ENCODE measurements at places on chromosomes 3 and 15.

DNA sequence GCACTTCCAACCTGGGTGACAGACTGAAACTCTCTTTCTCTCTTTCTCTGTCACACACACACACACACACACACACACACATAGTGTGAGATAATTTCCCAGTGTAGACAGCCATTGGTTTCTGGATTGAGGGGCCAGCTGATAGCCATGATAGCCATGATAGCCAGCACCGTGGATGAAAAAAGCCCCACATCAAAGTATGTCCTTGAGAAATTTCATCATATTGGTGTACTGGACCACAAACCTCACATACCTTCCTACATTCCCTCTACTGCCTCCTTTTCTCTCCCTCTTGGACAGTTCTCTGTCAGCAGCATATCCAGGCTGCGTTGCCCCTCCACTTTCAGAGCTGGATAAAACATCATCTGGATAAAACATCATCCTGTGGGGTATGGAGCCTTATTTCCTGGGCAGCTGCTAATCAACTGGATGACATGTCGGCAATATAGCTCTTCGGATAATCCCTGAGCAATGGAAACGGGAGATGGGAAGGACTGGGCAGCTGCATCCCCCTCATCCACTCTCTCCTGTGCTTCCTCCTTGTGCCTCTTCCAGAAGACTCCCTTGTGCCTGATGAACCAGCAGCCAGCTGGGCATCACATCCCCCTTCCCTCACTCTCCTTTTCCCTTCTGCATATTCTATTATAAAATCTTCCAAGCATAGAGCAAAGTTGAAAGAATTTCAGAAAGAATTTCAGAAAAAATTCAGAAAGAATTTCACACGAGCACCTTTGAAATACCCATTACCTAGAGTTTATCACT is 39.3 kb downstream of the GRK7 start:
- DNase-seq = no peak

GRCh38 chr15:48170981-48171380 is 7.1 kb downstream of the MYEF2 start:
- DNase-seq = no peak

DNA sequence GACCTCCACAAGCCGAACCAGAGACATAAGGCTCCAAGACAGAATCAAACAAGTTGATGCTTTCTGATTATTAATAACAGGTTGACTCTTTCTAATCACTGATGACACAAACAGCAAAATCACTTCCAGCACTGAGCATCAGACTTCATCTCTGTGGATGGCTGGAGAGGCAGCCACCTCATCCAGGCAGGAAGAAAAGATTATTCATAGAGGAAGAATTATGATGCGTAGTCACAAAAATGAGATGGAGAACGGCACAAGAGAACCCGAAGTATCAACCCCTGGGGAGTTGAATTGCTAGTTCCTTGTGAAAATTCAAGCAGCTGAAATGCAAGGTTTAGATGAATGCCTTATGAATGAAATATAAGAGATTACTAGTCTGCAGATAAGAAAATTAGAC is 49.9 kb upstream of the LMCD1 start:
- DNase-seq = no peak

GRCh38 chr3:177340243-177340830 is 143.1 kb upstream of the TBL1XR1 start:
- DNase-seq = no peak

GRCh38 chr15:81882504-81882903 is 163.3 kb downstream of the MEX3B start:
- DNase-seq = no peak

GRCh38 chr15:90582553-90582952 is 52.8 kb downstream of the CRTC3 start:
- DNase-seq = no peak

- DNase-seq = no peak
Measured at GRCh38 chr15:62737551-62737950, 305.0 kb upstream of the TPM1 start.

DNA sequence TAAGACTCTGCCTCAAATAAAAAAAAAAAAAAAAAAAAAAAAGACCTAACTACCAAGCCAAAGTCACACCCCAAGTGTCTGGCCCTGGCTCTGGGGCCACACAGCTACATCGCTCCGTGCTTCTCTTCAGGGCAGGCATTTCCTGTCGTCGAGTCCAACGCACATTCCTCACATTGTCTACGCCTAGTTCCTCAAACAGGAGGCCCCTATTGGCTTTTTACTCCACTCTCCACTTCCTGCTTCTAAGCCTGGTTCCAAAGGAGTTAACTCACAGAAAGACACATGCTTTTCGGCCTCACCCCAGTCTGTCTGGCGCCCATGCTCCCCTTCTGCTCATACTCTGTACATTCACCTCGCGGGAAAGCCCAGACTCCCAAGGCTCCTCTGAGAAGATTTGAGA is 28.8 kb downstream of the KNG1 start:
- no peak for DNase-seq

DNA sequence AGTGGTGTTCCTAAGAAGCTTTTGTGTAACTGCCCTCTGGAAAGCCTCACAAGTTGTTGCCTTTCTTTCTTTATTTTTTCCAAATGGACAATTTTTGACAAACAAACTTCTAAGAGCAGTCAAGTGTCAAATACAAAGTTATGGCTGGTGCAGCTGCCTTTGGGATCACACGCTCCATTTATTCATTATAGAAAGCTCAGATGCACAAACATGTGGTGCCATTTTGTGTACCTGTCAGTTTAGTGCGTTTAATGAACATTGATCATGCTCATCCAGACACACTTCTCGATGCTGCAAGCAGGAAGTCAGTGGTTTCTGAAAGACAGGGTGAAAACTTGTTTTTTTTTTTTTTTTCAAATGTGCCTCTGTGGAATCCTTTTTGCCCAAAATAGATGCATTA is 324.5 kb downstream of the CNTN4 start:
- no peak for DNase-seq

DNA sequence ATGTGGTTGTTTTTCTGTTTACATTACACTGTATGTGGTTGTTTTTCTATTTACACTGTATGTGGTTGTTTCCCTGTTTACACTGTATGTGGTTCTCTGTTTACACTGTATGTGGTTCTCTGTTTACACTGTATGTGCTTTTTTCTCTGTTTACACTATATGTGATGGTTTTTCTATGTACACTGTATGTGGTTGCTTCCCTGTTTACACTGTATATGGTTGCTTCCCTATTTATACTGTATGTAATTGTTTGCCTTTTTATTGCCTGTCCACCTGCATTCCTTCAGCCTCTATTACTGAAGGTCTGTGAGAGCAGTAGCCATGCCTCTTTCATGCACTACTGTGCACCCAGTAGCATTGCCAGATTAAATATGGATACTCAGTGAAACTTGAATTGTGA is 94.3 kb downstream of the MITF start:
- no peak for DNase-seq

DNA sequence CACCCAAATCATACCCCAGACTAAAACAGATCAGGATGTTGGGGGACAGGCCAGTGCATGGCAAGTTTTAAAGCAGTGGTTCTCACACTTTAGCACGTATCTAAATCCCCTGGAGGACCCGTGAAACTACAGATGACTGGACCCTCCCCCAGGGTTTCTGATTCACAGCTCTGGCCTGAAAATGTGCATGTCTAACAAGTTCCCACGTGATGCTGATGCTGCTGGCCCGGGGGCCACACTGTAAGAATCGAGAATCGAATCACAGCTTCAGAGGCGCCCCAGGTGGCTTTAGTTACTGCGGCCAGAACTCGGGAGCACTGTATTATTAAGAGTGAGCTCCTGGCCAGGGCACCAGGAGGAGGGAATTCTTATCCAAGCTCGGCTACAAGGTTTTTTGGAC is 11.6 kb downstream of the ADAMTS17 start:
- no peak for DNase-seq

GRCh38 chr15:32656091-32656490 is 14.6 kb downstream of the SCG5 start:
- DNase-seq = no peak

- no peak for DNase-seq
Measured at GRCh38 chr3:155218462-155218861, 75.0 kb downstream of the STRIT1 start.

Data from MM.1S (cell line).